Right lobe of liver (tissue), 6 donors: ENCODE measurements at places on chromosomes 16 and 17.
A peak's percentile ranks its signal among the peaks of the same experiment; 100 is the strongest.

DNA sequence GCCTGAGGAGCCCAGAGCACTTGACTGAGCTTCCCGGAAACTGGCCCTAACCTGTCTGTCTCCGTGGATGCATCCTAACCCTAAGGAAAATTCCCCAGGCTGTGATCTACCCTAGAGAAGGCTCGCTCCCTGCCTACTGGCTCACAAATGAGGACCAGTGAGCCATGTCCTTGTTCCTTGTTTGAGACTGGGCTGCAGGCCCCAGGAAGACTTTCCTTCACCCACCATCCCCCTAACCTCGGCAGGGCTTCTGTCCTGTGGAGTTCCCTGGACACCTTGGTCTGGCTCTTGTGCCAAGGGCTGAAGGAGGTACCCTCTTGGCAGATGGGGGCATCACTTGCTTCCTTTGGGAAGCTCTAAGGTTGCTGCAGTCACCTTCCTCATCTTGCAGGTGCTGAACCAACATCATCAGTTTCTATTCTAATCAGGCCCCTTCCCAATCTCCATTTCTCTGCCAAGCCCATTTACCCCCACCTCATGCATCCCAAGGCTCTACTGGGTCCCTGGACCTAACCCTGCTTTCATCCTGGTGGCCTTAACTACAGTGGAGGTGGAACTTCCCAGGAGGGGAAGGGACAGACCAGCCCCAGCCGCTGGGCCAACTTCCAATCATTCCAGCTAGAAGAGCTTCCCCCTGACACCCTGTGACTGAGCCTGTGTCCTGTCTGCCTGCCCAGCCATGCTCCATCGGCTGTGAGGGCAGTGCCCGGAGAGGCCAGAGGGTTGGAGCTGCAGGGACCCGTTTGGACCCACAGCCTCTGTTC is 12.4 kb downstream of the RNF40 start:
- DNase-seq, result no peak

- DNase-seq, result no peak
Observed at GRCh38 chr16:13628156-13628555, 291.8 kb upstream of the ERCC4 start.

DNA sequence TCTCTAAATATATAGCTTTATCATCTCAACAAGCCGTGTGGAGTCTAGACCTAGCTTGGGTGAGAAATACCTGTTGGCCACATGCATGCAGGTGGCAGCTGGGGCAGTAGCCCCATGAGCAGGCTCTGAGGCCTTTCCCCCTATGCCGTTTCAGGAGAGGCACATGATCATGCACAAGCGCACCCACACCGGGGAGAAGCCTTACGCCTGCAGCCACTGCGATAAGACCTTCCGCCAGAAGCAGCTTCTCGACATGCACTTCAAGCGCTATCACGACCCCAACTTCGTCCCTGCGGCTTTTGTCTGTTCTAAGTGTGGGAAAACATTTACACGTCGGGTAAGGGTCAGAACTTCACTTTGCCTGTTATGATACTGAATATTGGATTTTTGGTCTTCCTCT is 16.7 kb upstream of the CARMIL2 start:
- DNase-seq, result no peak

DNA sequence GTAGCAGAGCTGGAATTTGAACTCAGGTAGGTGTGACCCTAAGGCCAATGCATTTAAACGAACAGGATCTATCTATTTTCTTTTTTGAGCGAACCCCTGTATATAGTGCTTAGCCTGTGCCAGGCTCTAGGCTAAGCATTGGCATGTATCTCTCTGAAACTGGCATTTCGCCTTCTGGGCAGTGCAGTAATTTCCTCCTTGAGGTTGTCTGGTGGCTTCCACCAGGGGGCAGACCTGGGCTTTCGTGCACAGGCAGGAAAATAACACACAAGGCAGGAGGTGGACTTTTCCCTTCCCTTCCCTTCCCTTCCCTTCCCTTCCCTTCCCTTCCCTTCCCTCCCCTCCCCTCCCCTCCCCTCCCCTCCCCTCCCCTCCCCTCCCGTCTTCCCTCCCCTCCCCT is 34.4 kb upstream of the PRKCB start:
- peak; percentile 84 for DNase-seq

GRCh38 chr16:23107117-23107516 is 42.1 kb downstream of the USP31 start:
- DNase-seq, result no peak
